ENCODE measurements at places on chromosomes 12 and 14.

GRCh38 chr14:100074431-100075100 lies 9.3 kb downstream of the EVL start:
- no peak for DNase-seq

DNA sequence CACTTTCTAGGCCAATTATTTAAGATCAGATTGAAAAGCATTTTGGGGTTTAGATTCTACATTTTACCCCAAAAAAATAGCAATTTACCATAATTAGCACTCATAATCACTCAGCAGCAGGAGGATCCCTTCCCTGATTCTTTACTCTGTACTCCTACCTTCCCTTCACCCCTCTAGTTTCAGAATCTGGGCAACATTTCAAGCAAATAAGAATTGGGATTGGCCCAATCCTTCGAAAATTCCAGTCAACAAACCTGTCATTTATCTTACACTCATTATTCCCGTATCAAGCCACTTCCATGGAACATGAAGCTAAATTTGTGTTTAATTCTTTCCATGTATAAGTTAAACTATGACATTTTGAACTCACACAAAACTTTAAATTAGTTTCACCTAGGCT lies 349.1 kb upstream of the USP15 start:
- DNase-seq = no peak

DNA sequence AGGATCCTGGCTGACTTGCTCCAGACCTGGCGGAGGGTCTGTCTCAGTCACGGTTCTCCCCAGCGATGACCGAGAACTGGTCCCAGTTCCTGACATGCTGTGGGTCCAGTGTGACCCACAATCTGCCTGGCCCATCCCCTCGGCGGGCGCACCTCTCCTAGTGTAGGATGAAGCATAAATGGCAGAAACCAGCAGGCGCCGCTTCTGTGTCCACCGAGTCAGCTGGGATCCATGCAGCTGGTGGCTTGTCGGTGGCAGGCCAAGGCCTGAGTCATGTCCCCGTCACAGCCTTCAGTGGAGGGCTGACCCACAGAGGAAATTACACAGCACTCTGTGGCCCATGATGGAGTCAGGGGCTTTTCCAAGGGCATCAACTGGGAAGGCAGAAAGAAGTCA lies 38.5 kb downstream of the NFKBIA start:
- DNase-seq = peak; percentile 66

DNA sequence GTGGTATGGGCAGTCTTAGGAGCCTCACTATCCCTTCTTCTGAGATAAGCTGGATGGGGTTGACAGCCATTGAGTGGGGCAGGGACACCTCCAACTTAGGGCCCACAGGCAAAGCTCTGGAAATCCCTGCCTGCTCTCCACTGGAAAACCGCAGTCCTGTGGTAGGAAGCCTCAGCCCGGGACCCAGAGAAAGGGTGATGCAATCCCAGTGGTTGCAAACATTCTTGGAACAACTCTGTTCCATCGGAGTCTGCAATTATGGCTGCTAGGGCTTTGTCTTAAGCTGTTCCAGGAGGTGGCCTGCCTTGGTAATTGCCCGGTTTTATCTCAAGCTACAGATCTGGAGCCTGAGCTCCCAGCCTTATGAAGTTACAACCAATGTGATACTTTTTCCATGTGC lies 133.4 kb downstream of the DICER1 start:
- DNase-seq = no peak

DNA sequence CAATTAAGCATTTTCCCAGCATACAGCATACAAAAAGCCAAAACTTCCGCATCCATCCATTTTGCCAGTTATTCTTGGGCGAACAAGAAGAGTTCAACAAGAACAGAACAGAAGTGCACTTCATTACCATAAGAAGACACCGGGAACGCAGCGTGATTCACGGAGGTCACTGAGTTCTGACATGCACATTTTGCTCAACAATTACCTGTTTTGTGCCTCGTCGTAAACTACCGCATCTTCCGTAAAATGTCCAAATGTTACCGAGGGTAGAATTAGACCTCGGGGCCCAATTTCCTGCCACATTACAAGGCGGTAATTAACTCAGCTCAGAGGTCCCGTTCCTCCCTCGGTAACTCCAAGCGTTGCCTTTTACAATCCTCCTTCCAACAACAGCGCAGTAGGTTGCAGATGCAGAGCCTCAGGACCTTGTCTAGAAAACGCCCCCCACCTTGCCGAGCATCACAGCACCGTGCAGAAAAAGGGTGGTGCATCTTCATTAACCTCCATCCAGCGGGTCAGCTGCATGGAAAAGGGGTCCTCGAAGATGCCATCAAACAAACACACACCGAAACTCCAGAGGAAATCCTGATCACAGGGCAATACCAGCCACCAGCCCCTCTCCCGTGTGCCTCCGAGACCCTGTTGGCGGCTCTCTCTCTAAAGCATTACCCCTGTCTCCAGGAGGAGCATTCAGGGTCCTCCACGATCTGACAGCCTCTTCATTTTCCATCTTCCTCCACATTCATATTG lies 125.2 kb downstream of the BCL11B start:
- no peak for DNase-seq

GRCh38 chr14:63647696-63648410 lies 6.2 kb upstream of the WDR89 start:
- DNase-seq = peak; percentile 69

GRCh38 chr12:89770391-89770790 lies 61.8 kb upstream of the ATP2B1 start:
- no peak for DNase-seq

DNA sequence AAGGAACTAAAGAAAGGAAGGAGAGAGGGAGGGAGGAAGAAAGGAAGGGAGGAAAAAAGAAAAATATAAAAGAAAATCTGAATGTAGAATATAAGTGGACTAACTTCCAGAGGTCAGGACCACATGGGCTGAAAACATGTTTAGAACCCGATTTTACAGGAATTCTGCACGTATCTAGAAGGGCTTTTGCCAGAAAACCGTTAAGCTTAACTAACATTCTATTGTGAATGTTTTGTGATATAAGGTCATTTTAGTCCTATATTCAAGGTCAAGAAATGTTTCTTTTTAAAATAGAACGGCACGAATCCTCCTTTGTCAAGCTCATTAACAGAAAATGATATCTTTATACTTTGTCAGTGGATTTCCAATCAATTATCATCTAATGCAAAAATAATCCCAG lies 13.1 kb downstream of the PTCSC3 start:
- no peak for DNase-seq

DNA sequence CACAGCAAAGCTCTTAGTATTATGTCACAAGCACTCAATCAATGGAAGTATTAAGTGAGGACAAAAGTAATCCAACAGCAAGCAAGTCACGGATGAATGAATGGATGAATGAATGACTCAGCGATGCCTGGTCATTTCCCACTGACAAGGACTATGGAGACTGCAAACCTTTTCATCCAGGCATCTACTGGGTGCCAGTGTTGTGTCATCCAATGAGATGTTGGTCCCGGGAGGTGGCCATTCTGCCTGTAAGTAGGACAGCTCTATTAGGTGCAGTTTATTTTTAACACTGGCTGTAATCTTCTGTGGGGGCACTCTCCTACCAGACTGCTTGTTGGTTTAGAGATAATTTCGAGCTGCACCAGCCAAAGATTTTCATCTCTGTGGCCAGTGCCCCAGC lies 39.4 kb downstream of the STAB2 start:
- peak; percentile 23 for DNase-seq

GRCh38 chr12:65993173-65993572 lies 137.4 kb downstream of the LLPH start:
- DNase-seq = no peak

- DNase-seq = peak; percentile 63
These were observed 139.5 kb downstream of the CHST11 start for GRCh38 chr12:104596134-104596799.

DNA sequence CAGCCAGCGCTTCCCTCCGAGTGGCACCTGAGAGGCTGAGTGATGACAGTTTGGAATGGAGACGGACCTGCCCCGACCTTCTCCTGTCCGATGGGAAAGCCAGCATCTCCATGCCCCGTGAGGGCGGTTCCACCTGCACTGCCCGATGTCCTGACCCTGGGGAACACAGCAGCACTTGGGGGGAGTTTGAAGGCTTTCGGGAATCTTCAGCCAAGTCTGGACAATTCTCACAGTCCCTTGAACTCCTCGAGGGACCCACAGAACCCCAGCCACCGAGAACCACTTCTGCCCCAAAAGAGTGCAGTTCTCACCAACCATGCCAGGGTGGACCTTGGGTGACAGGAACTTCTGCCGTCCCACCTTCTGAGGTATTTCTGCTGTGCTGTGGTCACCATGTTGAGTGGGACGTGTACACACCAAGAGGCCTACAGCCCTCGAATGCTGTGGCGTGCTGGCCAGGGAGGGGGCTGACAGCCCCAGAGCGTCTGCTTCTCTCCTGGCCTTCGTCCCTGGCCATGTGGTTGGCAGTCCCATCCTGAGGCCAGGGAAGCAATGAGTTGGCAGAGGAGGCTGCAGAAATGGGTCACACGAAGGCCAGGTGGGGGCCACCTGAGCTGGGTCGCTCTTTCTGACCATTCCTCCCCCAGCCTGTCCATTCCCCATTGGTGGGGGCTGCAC lies 1.0 kb downstream of the CLBA1 start:
- DNase-seq = no peak

DNA sequence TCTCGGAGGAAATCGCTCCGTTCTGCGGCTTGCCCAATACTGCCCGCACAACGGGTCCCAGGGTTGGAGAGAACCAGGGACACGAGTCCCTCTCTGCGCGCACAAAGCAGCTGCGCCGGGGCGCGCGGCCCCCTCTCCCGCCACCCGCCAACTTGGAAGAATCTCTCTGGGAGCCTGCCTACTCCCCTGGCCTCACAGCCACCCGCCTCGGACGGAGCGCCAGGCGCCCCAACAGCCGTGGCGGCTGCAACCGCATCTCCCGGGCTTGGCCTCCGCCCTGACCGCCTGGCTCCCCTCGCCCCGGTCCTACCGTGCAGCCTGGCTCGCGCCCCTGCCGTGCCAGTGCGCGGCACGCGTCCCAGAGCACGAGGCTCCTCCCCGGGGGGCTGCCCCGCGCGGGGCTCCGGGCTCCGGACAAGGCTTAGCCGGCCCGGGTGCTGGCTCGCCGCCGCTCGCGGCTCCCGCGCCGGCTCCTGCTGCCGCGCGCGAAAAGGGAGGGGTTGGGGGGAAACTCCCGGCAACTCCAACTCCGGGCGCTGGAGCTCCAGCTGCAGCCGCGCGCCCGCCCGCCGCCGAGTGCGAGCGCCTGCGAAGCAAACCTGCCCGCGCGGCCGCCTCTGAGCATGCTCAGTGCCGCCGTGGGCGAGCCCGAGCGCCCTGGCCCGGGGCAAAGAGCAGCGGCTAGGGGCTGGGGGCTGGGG lies at the start of gene STXBP6:
TSS of gene STXBP6 (minus strand) at position 580 of the 701 bp plus-strand sequence. CDS start 75,329 bp downstream, outside the sequence.
- DNase-seq = peak; percentile 48

GRCh38 chr12:122183588-122183940 lies 641 bp downstream of the LRRC43 start:
- no peak for DNase-seq

DNA sequence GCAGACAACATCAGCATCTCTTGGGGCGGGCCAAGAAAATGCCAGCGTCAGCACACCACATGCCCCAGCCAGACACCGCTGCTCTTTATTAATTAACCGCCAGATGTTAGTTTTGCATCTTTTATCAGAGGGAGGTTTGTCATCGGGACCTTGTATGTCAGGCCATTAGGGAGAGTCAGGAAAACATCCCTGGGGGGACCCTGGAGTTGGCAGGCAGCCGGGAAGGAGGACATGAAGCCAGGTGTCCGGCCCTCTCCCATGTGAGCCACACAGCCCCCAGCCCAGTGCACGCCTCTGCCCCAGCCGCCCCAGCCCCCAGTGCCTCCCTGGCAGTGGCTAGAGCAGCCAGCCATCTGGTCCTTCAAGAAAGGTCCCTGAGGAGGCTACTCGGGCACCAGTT lies 56.9 kb upstream of the FAM222A start:
- DNase-seq = no peak

GRCh38 chr12:44294649-44295048 lies 458.8 kb downstream of the TMEM117 start:
- no peak for DNase-seq

- peak; percentile 50 for DNase-seq
These were observed 13.2 kb downstream of the TAOK3 start for GRCh38 chr12:118359541-118359915.

DNA sequence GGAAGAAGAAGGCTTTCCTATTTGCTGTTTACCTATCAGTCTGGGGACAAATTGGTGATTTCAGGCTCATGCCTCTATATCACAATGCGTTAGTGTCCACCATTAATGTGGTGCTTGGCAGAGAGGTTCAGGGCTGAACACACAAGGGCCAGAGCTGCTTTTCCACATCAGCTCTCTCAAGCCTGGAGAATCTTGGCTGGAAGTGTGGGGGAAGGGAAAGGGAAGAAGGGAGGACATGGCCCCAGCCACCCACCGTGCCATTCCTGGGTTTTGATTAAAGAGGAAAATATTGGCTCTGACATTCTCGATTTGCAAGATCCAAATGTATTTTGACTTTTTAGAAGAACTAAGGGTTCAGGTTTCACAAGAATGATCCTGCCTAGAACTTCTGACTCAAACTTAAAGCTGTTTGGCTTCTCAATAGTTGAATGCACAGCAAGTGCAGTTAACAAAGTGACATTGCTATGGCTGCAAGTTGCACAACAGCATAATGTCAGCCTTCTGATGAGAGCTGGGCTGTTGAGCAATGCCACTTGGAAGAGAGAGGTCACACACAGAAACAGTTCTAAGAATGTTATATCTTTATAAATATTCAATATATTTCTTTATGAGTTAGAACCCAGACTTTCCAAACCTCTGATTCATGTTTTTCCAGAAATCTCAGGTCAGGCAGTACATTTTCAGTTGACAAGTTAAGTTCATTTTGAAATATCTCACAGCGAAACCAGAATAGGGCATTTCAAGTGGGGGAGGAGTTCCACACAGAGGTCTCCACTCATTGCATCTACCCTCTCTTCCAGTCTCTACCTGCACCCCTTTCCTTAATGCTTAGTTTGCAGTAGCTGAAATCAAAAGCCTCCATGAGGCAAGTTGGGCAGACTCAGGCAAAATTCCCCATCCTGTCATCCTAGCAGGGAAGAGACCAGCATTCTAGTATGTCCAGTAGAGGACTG lies 25.3 kb downstream of the IGF1 start:
- peak; percentile 75 for DNase-seq

DNA sequence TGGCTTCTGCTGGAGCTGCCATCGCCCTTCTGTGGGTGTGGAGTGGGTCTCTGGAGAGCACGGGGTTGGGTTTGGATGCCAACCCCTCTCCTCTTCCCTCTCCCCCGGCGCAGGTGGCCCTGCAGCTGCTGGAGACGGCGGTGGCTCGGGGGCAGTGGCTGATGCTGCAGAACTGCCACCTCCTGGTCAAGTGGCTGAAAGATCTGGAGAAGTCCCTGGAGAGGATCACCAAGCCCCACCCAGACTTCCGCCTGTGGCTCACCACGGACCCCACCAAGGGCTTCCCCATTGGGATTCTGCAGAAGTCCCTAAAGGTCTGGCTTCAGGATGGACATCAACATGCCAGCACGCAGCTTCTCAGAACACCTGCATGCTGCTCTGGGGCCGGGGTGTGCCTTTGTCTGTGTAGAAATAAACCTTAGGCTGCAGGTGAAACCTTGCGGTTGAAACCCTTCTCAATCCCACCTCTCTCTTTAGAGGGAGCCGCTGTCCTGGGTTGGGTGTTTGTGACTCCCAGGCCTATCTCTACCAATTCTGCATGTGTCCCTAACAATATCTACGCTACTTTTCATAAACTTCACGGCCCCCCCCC lies 44.3 kb downstream of the CCDC92 start:
- DNase-seq = peak; percentile 13

- peak; percentile 66 for DNase-seq
These were observed 56.0 kb upstream of the DCD start for GRCh38 chr12:54704202-54704601.

Measured in inflammatory macrophage (primary cell).